ENCODE measurements at places on chromosomes 16 and 17.

- DNase-seq: no peak
Observed at GRCh38 chr16:85750146-85750826, 610 bp downstream of the C16orf74 start.

DNA sequence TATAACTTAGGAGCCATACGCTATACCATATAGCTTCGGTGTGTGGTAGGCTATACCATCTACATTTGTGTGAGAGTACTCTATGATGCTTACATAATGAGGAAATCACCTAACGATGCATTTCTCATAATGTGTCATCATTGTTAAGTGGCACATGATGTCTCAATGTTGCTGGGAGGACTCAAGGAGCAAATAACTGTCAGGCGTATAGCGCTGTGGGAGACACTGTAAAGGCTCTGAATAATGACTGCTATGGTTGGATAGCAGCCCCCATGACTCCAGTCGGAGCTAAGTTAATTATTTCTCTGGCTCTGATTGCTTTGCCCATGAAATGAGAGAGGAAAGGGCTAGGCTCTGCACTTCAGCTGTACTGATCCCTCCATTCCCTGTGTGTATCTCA lies 197.2 kb downstream of the RGS9 start:
- no peak for DNase-seq

DNA sequence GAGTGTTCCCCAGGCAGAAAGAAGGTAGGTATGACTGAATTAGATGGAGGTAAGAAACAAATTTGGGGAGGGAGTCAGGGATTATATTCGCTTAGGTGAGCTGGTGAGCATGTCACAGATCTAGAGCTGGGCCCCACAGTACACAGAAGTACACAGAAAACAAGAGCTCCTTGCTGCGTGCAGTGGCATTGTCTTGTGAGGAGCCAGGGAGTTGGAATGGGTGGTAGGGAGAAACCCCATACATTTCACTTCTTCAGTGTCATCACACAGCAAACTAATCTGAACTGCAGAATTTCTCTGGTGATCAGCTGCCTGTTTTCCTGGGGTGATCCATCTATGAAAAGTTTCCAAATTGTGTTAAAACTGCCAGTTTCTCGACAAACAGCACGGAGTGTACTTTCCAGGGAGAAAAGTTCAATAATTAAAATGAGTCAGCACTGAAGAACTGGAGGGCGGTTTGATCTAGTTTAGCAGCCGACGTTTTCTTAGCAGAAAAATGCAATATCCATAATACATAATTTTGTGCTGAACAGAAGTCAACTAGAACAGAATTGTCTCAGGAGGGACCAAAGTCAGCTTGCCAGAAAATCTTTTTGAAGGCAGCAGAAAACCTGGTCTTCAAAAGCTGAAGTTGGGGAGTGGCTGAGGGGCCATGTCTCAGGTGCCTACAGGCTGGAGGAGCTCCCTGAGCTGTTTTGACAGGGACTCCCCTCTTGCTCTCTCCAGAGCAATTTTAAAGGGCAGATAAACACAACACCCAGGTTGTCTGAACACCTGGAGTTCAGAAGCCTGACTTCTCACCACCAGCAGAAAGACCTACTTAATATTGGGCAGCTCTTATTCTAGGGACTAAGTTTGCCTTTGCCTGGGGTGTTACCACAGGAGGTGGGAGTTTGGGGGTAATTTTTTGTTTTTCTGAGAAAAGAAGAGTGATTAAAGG lies 448.6 kb downstream of the CA10 start:
- no peak for DNase-seq

DNA sequence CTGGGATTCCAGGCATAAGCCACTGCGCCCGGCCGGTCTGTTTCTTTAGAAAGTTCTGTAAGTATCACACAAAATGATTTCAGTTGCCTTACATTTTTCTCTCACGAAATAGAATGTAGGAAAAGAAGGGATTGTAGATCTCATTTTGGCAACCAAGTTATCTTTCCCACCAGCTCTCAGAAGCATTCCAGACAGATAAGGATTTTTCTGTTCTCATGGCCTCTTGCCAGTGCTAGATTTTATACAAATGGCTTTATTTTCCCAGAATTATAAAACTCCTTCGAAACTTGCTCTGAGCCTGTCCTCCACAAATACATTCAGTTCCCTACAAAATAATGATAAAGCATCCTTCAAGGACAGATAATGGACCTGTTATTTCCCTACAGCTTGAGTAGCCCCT lies 46.9 kb downstream of the LCMT1 start:
- no peak for DNase-seq

GRCh38 chr17:75011401-75012095 lies 922 bp upstream of the MRPL58 start:
- no peak for DNase-seq

DNA sequence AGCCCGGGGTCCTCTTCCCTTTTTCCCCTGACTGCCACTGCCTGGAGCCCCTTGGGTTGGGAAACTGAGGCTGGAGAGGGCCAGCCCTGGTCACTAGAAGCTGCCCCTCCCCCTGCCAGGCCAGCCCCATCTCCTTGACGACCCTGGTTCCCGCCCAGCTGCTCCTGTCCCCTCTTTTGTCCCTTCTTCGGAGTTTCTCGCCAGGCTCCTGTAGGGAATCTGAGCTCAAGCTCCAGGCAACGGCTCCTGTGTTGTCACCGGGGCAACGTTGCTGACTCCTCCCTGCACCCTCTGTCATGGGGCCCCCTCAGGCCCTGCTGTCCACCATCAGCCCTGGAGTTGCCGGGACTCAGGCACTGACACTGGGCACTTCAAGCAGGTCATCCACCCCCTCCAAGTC lies 5.7 kb downstream of the LLGL1 start:
- no peak for DNase-seq

GRCh38 chr17:4678448-4679026 lies 25.4 kb downstream of the PELP1 start:
- no peak for DNase-seq

DNA sequence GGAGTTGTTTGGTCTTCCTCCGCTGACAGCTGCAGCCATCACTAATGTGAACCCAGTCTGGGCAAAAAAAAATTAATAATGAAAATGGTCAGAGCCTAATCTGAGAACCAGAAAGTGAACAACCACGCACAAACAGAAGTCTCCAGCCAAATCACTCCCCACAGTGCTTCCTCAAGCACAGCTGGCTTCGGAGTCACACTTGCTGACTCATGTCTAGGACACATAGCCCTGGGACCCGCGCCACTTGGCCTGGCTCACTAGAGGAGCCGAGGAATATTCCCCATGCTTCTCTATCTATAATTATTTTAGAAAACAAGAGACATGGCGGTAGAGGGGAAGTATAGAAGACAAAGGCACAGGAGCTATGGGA lies 109.1 kb downstream of the ZFHX3 start:
- no peak for DNase-seq

- no peak for DNase-seq
Observed at GRCh38 chr17:80498242-80498919, 22.0 kb upstream of the NPTX1 start.

DNA sequence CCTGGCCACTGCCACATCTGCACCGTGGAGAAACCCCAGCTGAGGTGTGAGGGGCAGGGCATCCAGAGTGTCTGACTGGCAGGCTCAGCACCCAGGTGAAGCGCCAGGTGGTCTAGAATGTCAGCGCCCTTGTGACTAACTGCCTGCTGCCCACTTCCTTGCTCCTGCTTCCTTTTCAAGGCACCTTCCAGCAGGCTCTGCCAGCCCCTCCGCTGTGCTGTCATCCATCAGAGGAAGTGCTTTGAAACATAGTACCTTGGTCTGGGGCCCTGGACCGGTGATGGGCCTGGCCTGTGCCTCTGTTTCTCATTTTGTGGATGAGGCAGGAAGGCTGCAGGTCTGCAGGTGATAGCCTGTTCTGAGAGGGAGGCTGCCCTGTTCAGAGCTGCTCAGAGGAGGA lies 5.5 kb downstream of the SPNS2 start:
- DNase-seq: no peak

GRCh38 chr17:48718761-48719641 lies 3.3 kb downstream of the PRAC1 start:
- no peak for DNase-seq

DNA sequence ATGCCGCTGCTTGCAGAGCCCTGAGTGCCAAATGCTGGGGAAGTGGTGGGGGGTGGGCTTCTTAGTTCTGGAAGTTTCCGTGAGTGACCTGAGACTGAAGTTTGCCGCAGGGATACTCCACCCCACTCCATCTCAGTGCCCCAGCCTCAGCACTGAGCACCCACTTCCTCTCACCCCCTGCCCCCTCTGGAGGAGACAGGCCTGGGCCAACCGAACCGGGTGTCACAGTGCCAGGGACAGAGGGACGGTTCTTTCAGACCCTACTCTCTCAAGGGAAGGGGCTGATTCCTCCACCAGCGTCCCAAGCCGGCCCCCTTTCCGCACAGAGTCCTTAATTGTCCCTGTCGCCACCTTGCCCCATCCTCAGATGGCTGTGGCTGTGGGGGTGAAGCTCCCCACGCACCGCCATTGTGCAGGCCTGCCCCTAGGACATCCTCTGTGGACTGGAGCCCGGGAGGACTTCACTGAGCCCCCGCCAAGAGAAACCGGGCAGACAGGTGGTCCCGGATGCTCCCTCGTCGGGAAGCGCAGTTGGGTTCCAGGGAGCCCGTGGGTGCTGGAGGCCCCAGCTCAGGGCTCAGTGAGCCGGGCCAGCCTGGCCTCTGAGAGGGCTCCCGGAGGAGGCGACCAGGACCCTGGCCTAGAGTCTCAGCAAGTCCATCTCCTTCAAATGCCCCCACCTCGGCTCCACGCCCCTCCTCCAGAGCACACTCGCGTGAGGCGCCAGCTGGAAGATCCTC lies 1.6 kb upstream of the KREMEN2 start:
- no peak for DNase-seq

- DNase-seq: no peak
Observed at GRCh38 chr16:17109413-17109812, 361.3 kb downstream of the XYLT1 start.

GRCh38 chr17:3663102-3664011 lies 5.0 kb downstream of the TAX1BP3 start:
- DNase-seq: no peak

DNA sequence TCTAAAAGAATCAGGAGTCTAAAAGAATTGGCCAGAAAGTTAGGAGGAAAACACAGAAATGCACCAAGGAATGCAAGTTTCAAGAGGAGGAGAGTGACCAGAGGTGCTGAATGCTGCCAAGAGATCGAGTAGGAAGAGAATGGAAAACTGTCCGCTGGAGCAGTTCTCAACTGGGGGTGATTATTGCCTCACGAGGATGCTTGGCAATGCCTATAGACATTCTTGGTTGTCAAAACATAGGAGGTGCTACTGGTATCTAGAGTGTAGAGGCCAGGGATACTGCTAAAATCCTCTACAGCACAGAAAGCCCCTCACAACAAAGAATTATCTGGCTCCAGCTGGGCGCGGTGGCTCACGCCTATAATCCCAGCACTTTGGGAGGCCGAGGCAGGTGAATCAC lies 82.1 kb upstream of the NOL11 start:
- no peak for DNase-seq

DNA sequence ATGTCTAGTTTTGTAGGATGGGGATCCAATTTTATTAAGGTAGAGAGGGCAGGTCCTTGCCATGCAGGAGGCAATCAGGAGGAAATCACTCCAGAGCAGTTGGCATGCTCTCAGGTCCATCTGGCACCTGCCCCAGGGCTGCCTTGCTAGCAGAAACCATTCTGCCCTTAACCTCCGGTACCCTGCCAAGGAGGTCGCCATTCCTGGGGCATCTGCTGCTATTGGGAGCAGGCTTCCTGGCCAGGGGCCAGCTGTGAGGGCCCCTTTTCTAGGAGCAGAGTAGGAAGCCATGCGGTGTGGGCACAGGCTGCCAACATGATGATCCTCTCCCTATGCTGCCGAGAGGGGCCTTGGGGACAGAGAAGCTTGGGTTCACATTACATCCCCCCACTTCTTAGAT lies 47.6 kb upstream of the MGAT5B start:
- DNase-seq: no peak

GRCh38 chr17:40056379-40057015 lies 2.3 kb upstream of the MED24 start:
- DNase-seq: no peak

DNA sequence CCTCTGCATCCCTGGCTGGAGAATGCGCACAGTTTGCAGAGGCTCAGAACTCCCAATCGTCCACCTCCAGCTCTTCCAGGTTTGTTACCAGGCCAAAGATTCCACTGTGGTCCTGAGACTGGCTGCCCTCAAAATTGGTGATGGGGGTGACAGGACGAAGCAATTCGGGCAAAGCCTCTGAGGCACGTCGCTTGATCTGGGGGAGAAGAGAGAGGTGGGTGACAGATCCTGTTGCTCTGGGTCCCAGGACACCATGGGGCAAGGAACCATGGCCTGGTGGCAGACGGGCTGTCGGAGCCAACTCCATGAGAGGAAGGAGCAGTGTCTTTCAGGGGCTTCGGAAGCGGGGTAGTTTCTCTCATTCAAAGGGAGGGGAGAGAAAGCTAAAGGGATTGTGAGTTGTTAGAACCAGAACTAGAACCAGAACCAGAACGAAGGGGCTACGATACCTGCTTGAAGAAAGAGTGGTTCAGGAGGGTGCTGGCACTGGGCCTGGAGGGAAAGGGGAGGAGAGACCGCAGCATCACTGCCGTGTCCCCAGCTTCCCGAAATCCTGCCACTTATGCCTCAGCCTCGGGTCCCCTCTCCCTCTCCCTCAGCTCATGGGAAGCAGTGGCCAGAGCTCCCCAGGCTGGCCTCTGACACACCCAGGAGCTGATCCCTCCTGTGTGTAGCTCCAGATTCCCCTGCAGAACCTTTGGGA lies 3.8 kb upstream of the LIMD2 start:
- no peak for DNase-seq

DNA sequence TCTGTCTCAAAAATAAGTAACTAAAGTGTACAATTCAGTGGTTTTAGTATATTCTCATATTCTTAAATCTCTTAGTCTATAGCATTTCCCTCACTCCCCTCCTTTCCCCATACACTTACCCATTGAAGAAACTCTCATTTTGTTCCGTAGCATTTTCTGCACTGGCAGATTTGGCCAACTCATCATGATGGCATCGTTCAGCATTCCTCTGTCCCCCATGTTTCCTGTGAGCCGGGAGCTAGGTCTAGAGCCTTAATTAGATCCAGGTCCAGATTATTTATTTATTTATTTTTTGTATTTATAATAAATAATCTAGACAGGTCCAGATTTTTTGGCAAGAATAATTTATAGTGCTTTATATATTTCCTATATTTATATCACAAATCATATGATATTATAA lies 31.0 kb downstream of the HEATR3 start:
- no peak for DNase-seq

DNA sequence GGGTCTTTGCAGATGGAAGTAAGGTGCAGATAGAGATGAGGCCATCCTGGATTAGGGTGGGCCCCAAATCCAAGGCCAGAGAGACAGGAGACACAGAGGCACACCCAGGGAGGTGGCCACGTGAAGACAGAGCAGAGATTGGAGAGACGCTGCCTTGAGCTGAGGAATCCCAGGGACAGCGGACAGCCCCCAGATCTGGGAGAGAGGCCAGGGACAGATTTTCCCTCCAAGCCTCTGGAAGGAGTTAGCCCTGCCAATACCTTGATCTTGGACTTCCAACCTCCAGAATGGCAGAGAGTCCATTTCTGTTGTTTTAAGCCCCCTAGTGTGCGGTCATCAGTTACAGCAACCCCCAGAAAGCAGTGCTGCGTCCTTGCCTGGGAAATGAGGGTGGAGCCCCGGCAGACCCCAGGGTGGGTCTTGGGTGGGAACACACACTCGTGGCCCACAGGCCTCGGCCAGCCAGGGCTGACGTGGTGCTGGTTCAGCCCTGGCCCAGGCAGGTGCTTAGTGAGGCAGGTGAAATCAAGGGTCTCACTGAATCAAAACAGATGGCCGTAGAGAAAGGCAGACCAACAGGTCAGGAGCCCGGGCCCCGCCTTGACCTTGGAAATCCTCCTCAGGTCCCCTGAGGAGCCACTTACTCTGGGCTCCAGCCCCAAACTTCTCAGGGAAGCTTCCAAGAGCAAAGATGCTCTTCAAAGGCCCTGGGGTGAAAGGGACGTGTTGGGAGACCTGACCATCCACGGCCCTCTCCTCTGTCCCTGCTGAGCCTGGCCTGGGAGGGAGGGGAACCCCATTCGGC lies 169.3 kb downstream of the RBFOX3 start:
- DNase-seq: no peak

Data from stimulated activated CD8-positive, alpha-beta memory T cell treated with anti-CD3 and anti-CD28 coated beads, Interleukin-4, amount 100 ng/mL, for 1 hour (primary cell).